Lower leg skin (tissue), 4 donors: ENCODE measurements at places on chromosomes 4 and X.

DNA sequence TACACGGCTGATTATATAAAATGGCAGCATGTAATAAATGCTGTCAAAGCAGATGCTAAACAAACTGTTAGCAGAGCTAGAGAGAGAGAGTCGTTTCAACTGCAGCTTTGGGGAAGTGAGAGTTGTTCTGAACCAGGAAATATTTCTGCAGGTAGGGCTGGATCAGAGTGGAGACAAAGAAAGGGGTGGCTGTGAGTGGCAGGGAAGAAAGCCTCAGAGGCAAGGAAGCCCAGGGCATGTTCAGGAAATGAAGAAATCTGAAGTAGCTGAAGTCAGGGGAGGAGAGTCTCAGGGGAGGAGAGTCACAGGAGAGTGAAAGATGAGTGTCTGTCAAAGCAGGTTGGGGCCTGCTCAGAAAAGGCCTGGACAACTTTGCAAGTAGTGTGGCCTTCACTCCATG lies 48.4 kb upstream of the RPS6KA3 start:
- no peak for DNase-seq

DNA sequence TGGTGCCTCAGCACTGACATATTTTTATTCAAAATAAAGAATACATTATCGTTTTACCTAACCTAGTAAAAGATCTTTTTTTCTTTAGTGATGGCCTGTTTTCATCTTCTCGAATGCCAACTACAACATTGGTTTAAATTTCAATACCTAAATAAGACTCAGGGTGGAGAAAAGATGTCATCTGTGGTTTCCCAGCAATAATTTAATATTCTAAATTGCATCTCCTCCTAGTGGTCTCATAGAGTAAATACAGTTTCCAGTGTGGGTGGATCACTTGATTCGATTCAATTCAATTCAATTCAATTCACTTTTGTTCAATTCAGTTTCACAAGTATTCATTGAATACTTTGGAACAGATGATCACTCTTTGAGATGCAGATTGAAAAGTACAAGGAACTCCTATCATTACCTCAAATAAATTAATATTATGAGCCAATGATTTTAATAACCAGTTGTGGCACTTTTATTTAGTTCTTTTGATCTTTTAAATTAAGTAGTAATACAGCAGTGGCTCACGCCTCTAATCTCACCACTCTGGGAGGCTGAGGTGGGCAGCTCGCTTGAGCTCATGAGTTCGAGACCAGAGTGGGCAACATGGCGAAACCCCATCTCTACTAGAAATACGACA lies 427.2 kb downstream of the FAT4 start:
- DNase-seq: no peak

- DNase-seq: no peak
Observed at GRCh38 chr4:102388611-102389010, 43.3 kb upstream of the SLC39A8 start.

DNA sequence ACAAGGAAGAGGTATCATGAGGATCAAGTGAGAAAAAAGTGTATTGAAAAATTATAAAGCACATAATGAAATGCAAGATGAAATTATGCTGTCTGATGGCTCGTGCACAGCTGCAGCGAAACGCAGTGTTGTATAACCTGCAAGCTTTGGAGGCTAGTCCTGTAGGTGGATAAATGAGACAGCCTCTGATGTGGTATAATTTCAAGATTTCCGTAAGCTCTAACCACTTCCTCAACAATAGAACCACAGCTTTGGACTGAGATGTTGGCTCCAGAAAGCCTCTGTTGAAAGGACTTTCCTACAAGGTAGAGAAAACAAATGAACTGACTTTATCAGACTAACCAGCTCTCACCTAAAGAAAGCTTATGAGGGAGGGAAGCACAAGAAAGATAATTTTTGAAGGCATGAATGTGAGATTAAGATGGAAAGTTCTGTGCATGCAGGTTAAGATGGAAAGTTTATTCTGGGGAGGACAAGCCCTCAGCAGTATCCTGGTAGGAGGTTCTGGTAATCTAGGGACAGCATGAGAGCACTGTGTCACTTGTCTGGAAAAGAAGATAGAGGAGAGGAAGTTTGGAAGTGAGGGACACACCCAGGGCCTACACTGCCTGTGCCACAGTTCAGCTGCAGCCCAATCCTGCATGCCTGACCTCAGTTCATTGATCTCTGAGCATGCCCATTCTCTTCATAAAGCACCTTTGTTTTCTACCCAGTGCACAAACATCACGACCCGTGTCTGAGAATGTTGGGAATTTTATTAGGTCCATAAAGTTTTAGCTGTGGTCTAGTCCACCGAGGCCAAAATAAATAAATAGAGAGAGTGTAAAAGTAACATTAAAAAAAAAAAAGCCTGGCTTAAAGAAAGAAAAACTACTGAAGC lies 161.5 kb upstream of the SFRP2 start:
- no peak for DNase-seq

GRCh38 chr4:87423317-87424098 lies 1.1 kb downstream of the NUDT9 start:
- no peak for DNase-seq
